ENCODE measurements at places on chromosomes 6 and 20. TPM values are rescaled to one million over a fixed set of nuclear protein-coding genes. Genes with fewer than 3 reads are reported as not detected.

GRCh38 chr6:7261032-7261841, 51.8 kb downstream of the SSR1 start:
- peak; percentile 94 for DNase-seq

DNA sequence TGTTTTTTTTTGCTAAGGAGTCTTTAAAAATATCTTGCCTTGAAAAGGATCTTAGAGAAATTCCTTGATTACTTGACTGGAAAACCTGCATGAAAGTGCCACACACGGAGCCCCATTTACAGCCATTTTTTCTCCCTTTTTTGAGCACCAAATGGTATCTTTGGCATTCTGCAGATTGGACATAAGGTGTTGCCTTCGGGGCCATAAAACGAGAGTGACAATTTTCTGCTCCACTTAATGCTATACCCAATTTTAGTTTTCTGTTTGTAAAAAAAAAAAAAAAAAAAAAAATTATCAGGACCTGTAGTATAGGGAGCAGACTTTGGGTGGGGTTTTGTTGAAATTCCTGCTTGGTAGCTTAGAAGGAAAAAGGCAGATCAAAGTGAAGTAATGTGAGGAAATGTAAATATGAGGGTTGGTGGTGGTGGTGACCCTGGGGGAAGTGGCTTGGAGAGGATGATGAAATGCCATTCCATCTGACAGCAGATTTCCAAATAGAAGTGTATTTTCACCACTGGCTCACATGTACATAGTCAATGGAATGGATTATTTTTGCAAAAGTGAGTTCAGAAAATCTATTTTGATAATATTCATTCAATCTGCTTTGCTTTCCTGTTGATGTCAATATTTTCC, 212.1 kb upstream of the SOX4 start:
- DNase-seq = no peak

DNA sequence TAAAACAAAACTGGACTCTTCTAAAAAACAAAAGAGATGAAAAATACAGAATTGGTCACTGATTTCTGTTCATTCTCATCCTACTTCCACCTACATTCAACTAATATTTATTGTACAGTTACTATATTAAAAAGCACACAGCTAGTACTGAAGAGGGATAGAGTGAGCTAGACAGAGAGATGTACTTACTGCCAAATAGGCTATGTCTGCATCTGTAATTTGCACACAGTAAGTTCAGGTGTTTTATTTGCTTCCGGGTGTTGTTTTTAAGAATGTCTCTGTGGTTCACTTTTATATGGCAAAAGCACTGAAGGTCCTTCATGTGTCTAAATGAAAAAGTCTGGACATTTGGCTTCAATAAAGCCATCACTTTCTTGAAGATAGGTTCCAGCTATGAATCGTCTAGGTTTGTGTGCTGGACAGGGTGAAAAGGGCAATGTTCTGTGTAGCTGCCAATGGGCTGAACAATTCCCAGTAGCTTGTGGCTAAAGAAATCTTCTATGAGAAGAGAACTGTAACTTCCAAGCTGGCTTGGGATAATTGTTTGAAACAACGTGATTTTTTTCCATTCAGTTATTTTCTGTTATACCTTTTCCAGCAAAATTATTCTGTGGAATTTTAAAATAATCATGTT, 47.3 kb downstream of the EPB41L2 start:
- DNase-seq = no peak

DNA sequence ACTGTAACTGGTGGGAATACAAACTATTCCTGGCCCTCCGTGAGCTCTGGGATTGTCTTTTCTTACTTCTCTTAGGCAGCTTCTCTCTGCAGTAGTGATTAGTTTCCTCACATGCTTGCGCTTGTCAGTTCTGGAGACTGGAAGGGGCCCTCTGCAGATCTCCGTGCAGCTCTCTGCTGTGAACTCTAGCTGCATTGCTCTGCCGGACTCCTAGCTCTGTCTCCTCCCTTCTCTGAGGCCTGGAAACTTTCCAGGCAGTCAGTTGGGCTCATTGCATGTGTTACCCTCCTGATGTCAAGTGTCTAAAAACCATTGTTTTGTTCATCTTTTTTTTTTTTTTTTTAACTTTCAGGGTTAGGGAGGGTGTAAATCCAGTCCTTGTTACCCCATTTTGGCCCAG, 102.3 kb downstream of the CTNNBL1 start:
- no peak for DNase-seq

DNA sequence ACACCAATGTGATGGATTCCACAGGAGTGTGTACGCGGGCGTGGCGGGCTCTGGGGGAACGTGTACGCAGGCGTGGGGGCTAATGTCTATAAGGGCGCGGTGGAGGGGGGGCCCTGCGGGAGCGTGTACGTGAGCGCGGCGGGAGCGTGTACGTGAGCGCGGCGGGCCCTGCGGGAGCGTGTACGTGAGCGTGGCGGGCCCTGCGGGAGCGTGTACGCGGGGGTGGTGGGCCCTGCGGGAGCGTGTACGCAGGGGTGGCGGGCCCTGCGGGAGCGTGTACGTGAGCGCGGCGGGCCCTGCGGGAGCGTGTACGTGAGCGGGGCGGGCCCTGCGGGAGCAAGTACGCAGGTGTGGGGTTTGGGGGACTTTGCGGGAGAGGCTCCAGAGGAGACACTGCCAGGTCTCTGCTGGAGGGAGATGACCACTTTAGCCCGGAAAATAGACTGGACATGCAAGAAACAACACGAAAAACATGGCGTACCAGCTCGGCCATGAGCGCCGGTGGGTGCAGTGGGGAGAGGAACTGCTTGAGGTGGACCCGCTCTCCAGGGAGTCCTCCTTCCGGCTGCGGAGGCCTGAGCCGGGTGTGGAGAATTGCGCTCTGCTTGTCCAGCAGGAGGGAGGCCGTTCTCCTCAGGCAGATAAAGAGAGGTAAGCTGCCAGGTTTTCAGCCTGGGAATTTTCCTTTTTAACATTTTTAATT, 27.8 kb upstream of the SMOC2 start:
- DNase-seq = no peak

- no peak for DNase-seq
These were observed 6.9 kb upstream of the PHACTR1 start for GRCh38 chr6:12709556-12710232.

LKAAEAR1 gene
- total RNA-seq = 3.9 TPM

DNA sequence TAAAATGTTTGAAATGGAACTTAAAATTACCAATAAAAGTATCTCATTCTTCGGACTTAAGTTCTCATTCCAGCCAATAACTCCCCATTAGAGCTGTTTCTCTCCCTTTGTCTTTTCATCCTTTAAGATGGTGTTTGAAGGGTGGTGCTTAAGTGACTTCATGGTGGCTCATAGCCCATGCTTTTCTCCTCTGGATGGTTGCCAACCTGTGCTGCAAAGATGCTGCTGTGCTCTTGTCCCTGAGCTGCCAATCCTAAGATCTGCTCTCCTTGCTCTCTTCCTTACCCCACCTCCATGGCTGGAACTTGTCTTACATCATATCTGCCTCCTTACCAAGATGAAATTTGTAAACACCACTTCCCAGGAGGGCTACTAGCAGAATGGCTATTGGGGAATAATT, 31.6 kb upstream of the PNRC1 start:
- no peak for DNase-seq

GNAS-AS1 gene
- 1.0 TPM for total RNA-seq

- DNase-seq = no peak
These were observed 138.8 kb downstream of the KHDRBS2 start for GRCh38 chr6:62146954-62147853.

C20orf144 gene
- total RNA-seq = not detected

FGD2 gene
- 11.9 TPM for total RNA-seq

EYA2 gene
- 0.52 TPM for total RNA-seq

SLC35D3 gene
- not detected for total RNA-seq

DNA sequence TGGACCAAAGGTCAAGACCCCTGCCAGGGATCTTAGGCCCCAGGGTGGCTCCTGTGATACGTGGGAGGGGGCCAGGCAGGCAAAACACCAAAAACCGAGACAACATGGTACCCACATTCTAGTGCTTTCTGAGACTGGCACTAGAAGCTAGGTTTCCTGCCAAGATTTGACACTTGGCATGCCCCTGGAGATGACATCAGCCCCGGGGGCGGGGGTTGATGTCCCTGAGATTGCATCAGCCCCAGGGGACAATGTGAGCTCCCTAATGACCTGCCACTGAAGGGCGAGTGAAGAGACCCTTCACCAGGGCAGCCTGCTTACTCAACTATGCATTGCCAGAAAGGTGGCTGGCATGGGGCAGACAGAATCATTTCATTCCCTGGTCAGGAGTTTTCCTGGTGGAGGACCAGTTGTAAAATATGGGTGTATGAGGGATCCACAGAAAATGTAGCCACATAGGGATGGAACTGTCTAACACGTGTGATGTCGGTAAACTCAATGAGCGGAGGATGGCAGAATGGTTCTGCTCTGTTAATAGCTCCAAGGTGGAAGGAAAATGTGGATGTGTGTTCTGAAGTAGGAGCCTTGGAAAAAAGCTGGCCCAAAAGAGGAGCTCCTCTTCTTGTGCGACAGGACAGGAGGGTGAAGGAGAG, 219.7 kb downstream of the UNC5CL start:
- no peak for DNase-seq

- no peak for DNase-seq
These were observed 122.2 kb downstream of the ANKRD60 start for GRCh38 chr20:58106143-58106750.

DNA sequence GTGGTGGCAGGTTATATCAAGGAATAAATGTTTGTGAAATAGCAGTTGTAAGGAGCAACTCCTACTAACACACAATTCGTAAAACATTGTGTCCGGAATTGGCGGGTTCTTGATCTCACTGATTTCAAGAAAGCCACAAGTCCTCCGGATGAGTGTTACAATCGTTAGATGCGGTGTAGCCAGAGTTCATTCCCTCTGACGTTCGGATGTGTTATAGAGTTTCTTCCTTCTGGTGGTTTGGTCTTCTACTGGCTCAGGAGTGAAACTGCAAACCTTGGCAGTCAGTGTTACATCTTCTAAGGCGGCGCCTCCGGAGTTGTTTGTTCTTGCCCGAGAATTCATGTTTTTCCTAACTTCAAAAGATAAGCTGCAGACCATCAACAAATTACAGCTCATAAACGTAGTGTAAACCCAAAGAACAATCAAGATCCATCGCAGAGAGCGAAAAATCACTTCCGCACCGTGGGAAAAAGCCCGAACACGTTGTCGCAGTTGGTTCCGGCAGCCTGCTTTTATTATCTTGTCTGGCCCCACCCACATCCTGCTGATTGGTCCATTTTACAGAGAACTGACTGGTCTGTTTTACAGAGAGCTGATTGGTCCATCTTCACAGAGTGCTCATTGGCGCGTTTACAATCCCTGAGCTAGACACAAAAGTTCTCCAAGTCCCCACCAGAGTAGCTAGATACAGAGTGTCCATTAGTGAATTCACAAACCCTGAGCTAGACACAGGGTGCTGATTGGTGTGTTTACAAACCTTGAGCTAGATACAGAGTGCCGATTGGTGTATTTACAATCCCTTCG, 58.2 kb downstream of the TRIM27 start:
- DNase-seq = no peak

GRCh38 chr6:10595731-10596664, 74.8 kb downstream of the GCNT2 start:
- DNase-seq = no peak

RAB23 gene
- 2.1 TPM for total RNA-seq

GRCh38 chr20:19605786-19606485, 152.1 kb upstream of the RIN2 start:
- DNase-seq = no peak

DNA sequence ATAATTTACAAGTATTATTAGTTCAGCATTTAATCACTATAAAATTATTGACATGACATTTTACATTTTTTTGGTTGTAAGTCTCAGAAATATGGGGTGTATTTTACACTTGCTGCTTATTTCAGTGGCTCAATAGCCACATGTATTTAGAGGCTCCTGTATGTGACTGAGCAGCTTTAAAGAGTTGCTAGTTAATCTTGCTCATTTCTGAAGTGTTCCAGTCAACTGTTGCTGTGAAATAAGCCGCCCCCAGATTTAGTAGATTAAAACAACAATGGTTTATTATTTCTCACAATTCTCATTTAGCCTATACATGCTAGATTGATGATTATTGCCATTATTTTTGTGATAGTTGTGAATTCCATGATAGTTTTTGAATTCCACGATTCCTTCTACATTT, 23.0 kb downstream of the CD109 start:
- no peak for DNase-seq

TNFRSF6B gene
- total RNA-seq = 9.9 TPM

PLCB4 gene
- total RNA-seq = 3.4 TPM

- no peak for DNase-seq
These were observed at the start of gene LKAAEAR1 for GRCh38 chr20:64083804-64084684. TSS of gene LKAAEAR1 (minus strand) at chr20:64084398. CDS start at chr20:64084219, 179 bp downstream.

- no peak for DNase-seq
These were observed 653 bp downstream of the NAA20 start for GRCh38 chr20:20017844-20018185.

DNA sequence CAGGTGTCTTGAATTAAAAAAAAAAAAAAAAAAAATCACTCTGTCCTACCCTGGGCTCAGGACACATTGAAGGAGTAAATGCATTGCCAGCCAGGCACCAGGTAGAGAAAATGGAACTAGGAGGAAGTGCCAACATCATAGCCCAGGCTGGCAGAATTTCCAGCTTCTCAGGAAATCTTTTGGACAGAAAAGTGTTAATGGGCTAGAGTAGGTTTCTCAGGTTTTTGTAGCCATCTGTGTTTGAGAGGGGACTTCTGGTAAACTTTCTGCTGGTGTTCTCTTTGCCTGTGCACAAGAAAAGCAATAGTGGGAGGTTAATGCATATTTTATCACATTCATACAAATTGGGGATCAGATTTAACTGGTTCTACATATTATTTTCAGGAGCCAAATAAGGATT, 678.3 kb upstream of the NRSN1 start:
- DNase-seq = no peak

DNA sequence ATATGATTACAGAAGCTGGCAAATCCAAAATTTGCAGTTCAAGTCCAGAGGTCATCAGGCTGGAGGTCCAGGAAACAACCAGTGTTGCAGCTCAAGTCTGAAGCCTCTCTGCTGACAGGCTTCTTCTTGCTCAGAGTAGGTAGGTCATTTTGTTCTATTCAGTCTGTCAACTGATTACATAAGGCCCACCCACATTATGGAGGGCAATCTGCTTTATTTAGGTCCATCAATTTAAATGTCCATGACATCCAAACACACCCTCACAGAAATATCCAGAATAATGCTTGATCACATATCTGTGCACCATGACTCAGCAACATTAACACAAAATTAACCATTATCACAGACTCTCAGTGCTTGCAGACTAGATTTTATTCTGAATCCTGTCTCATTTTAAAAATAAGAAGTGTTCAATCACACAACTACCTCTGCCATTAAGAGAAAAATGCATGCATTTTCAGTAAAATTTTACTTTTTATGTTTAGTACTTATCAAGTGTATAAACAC, 759.2 kb upstream of the ADGRB3 start:
- DNase-seq = no peak
